ENCODE measurements at places on chromosomes 2 and 18.
A peak's percentile ranks its signal among the peaks of the same experiment; 100 is the strongest.

- no peaks in the 10 kb centered on the region for H3K4me1 ChIP-seq
Measured at GRCh38 chr2:240338274-240338673, 97.2 kb upstream of the GPC1 start.

DNA sequence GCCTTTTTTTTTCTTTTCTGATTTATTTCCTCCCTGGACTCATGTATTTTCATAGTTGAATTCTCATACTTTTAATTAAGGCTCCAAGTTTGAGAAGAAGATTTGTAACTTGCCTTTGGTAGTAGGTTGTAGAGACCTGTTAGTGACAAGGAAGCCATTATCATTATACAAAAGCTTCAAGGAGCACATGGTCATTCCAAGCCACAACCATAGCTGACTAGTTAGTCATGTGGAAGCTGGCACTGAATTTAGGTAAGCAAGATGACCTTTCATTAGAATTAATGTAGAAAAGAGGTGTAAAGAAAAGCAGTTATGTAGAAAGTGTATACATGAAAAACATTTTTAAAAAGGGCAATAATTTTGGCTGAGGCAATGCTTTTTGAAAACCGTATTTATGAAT lies 89.7 kb downstream of the LRP1B start:
- no peak for DNase-seq
- no peak overlapping the region for H3K27ac ChIP-seq
- no peaks in the 10 kb centered on the region for H3K4me1 ChIP-seq
- no peaks in the 10 kb centered on the region for H3K36me3 ChIP-seq
- no peak overlapping the region for H3K4me3 ChIP-seq
- H3K27me3 ChIP-seq, result no peaks in the 10 kb centered on the region

DNA sequence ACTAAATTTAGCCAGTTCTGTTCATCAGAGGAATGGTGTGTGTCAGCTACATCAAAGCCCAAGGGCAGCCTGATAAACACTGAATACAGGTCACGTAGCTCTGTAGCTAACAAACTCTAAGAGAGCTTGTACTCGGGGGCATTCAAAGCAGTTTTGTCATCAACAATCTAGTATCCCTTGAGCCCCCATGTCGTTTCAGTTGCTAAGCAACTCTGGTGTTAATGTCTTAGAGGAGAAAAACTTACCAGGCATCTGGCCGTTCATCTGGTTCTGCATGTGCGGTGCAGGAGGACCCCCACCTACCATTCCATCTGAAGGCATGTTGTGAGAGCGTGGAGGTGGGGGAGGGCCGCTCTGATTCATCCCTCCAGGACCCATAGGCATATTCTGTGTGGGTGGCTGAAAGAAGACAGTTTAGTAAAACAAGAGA lies 33.1 kb downstream of the SS18 start:
- peaks cover 11% of the 10 kb centered on the region for H3K36me3 ChIP-seq
- H3K4me1 ChIP-seq, result no peaks in the 10 kb centered on the region
- H3K27me3 ChIP-seq, result no peaks in the 10 kb centered on the region
- no peak overlapping the region for H3K4me3 ChIP-seq

- peaks cover 44% of the 10 kb centered on the region for H3K4me1 ChIP-seq
- no peaks in the 10 kb centered on the region for H3K36me3 ChIP-seq
- DNase-seq, result no peak
- H3K27ac ChIP-seq, result no peak overlapping the region
Measured at GRCh38 chr18:63210521-63210920, 109.0 kb downstream of the BCL2 start.

- H3K4me1 ChIP-seq, result peaks cover 6% of the 10 kb centered on the region
- peaks cover 50% of the 10 kb centered on the region for H3K27me3 ChIP-seq
- no peaks in the 10 kb centered on the region for H3K36me3 ChIP-seq
- no peak for DNase-seq
Measured at GRCh38 chr18:5894611-5895298, 567 bp downstream of the TMEM200C start.

DNA sequence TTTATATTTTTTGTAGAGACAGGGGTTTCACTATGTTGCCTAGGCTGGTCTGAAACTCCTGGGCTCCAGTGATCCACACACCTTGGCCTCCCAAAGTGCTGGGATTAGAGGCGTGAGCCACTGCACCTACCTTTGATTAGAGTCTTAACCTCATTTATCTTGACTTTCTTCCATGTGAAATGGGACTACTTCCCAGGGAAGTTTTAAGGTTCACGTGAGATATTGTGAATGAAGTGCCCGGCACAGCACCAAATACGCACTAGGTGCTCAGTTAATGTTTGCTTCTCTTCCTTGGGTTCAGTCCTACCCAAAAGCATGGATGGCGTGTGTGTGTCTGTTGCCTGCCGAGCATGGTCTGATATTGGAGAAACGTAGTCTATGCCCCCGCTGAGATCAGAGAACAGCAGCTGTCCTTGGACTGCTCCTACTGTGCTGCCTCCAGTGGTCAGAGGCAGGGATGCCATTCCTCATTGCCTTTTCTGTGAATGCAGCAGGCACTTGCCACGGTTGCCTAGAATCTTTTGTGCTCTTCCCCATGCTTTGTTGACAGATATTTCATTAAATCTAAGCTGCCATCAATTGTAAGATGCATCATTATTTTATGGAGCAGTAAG lies 12.3 kb upstream of the TFCP2L1 start:
- H3K4me1 ChIP-seq, result no peaks in the 10 kb centered on the region
- no peak overlapping the region for H3K27ac ChIP-seq
- no peak for DNase-seq
- H3K4me3 ChIP-seq, result no peak overlapping the region
- no peaks in the 10 kb centered on the region for H3K27me3 ChIP-seq

- H3K27ac ChIP-seq, result no peak overlapping the region
- H3K36me3 ChIP-seq, result no peaks in the 10 kb centered on the region
- no peaks in the 10 kb centered on the region for H3K4me1 ChIP-seq
- H3K4me3 ChIP-seq, result no peak overlapping the region
- H3K27me3 ChIP-seq, result peaks cover 8% of the 10 kb centered on the region
Measured at GRCh38 chr2:62686012-62686685, 19.4 kb upstream of the EHBP1 start.

DNA sequence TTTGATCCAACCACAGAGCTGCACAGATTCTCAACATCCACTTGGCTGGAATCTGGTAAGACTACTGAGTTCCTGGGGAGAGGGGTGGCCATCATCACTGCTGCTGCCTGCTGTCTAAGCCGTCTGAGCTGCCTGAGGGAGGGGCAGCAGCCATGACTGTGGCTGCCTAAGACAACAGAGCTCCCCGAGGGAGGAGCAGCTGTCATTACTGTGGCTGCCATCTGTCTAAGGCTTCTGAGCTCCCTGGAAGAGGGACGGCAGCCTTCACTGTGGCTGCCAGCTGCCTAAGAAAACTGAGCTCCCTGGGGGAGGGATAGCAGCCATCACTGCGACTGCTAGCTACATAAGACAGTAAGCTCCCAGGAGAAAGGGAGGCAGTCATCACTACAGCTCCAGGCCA lies 584.4 kb downstream of the NR4A2 start:
- no peaks in the 10 kb centered on the region for H3K4me1 ChIP-seq
- DNase-seq, result no peak
- H3K27me3 ChIP-seq, result no peaks in the 10 kb centered on the region
- H3K27ac ChIP-seq, result no peak overlapping the region
- no peak overlapping the region for H3K4me3 ChIP-seq
- H3K36me3 ChIP-seq, result no peaks in the 10 kb centered on the region

DNA sequence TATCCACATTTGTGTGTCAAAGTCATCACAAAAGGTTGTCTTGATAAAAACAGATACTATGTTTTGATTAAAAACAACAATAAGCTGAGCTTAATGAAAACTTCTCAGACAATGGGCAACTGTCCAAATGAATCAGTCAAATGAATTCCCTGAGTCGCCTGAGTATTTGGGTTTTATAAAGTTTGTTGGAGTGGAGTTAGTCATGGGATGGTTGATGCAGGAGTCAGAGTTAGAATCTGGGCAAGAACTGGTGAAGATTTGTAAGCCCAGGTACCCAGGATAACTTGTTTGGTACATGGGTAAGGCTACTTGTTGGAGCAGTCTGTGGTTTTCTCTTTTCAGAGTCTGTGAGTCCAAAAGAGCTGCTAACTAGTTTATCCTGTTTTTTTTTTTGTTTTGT lies 34.4 kb upstream of the RAPGEF4 start:
- H3K27ac ChIP-seq, result no peak overlapping the region
- no peaks in the 10 kb centered on the region for H3K36me3 ChIP-seq
- H3K27me3 ChIP-seq, result no peaks in the 10 kb centered on the region

- DNase-seq, result no peak
- H3K27ac ChIP-seq, result no peak overlapping the region
- H3K36me3 ChIP-seq, result no peaks in the 10 kb centered on the region
Measured at GRCh38 chr2:160051371-160051800, 11.0 kb downstream of the PLA2R1 start.

GRCh38 chr18:58257461-58257860 lies 213.4 kb downstream of the NEDD4L start:
- DNase-seq, result no peak
- no peak overlapping the region for H3K4me3 ChIP-seq
- no peaks in the 10 kb centered on the region for H3K36me3 ChIP-seq
- H3K27ac ChIP-seq, result no peak overlapping the region
- H3K27me3 ChIP-seq, result no peaks in the 10 kb centered on the region

GRCh38 chr2:154402213-154402612 lies 296.3 kb upstream of the KCNJ3 start:
- H3K4me3 ChIP-seq, result no peak overlapping the region
- no peaks in the 10 kb centered on the region for H3K4me1 ChIP-seq
- H3K36me3 ChIP-seq, result no peaks in the 10 kb centered on the region
- H3K27me3 ChIP-seq, result no peaks in the 10 kb centered on the region

GRCh38 chr2:38037757-38038621 lies 38.0 kb downstream of the CYP1B1 start:
- DNase-seq, result peak; percentile 30
- peaks cover 15% of the 10 kb centered on the region for H3K4me1 ChIP-seq
- peaks cover 15% of the 10 kb centered on the region for H3K27me3 ChIP-seq

- no peaks in the 10 kb centered on the region for H3K36me3 ChIP-seq
- no peak overlapping the region for H3K27ac ChIP-seq
- H3K4me3 ChIP-seq, result no peak overlapping the region
- no peaks in the 10 kb centered on the region for H3K4me1 ChIP-seq
- no peak for DNase-seq
Measured at GRCh38 chr18:2448565-2449151, 122.6 kb downstream of the METTL4 start.

GRCh38 chr2:124027182-124027581 lies 2.1 kb downstream of the CNTNAP5 start:
- DNase-seq, result no peak
- peaks cover 6% of the 10 kb centered on the region for H3K27me3 ChIP-seq
- H3K4me1 ChIP-seq, result no peaks in the 10 kb centered on the region
- no peak overlapping the region for H3K27ac ChIP-seq
- no peaks in the 10 kb centered on the region for H3K36me3 ChIP-seq
- H3K4me3 ChIP-seq, result no peak overlapping the region
